ENCODE measurements at places on chromosomes 3 and 15.

DNA sequence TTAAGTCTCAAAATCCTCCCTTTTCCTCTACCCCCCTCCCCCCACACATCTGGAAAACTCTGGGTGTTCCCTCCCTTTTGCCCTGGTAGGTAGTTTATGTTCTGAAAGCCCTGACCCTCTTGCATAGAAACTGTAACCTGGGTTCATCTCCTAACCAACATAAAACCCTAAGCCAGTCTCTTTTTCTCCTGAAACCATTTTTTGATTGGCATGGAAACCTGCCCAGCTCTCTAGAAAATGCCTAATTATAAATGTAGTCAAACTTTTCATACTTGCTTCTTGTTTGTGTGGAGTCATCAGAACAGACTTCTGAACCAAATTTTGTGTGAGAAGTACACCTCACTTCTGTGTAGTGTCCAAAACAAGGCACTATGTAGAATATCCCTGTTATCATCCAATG is 1264.4 kb downstream of the SI start:
- DNase-seq, result no peak

- DNase-seq, result no peak
Observed at GRCh38 chr15:65533057-65533756, 2.9 kb downstream of the HACD3 start.

GRCh38 chr15:98647774-98648653 is at the start of gene IGF1R:
IGF1R (plus strand) TSS chr15:98648539; CDS start chr15:98649582, 1,043 bp downstream.
- peak; percentile 87 for DNase-seq

DNA sequence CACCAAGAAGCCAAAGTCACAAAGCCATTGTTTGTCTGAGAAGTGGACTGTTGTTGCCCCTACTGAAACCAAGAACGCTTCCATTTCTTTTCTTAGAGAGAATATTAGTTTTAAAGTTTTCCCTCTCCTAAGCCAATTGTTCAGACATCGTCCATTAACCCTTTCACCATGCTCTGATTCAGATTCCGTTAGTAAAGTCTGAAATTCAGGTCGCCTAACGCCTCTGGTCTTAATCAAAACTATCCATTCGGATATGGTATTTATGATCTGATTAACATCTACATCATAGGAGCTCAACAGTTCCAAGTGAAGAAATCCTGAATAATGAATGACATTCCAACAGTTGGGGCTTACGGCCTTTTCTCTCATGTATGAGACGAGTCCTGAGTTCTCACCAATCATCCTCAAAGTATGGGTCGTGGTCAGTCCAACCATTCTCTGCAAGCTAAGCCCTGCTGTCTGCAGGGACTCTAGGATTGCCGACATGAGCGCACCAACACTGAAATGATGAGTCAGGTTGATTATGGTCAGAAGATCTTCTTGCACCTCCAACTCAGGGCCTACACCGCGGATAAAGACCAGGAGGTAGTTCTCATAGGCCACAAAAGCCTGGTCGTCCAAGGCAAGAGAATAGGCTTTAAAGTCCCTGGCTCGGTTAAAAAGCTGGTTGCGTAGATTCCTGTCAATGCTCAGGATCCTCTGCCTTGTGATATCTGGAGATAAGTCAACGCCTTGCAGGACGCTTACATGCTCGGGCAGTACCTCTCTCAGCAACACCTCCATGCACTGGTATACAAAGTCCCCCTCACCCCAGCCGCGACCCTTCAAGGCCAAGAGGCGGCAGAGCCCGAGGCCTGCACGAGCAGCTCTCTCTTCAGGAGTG is 767 bp downstream of the EPM2AIP1 start:
- DNase-seq, result no peak

DNA sequence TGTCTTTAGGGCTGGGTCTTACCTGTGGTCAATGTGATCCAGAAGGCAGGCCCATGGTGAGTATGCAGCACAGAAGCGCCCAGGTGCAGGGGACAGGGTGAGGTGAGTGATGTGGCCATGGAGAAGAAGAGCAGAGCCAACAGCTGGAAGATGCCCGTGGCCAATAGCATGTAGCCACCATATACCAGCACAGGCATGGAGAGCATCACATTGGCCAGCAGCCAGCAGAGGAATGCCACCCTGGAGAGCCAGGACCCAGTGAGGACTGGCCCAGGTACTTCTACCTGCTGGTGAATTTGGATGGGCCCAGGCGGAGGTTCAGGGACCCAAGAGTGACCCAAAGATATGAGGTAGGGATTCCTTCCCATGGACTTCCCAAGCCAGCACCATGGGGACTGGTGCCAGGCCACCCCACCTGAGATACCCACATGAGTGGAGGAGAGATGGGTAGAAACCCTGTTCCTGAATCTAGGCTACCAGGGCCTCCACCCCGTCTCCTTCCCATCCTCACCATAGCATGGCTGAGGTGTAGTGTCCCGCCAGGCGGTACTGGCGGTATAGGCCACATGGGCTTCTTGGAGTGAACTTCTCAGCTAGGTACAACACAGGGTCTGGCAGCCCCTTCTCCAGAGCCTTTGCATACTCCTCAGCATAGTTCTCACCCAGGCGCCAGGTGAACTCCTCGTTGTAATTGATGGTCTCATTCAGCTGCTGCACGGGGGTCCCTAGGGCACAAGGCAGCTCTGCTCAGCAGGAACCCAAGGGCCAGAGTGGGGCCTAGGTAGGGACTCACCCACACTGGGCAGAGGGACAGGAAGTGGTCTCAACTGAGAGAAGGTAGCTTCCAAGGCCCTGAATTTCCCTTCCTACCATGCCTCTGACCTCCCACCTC is 6.2 kb downstream of the DUOXA2 start:
- no peak for DNase-seq

DNA sequence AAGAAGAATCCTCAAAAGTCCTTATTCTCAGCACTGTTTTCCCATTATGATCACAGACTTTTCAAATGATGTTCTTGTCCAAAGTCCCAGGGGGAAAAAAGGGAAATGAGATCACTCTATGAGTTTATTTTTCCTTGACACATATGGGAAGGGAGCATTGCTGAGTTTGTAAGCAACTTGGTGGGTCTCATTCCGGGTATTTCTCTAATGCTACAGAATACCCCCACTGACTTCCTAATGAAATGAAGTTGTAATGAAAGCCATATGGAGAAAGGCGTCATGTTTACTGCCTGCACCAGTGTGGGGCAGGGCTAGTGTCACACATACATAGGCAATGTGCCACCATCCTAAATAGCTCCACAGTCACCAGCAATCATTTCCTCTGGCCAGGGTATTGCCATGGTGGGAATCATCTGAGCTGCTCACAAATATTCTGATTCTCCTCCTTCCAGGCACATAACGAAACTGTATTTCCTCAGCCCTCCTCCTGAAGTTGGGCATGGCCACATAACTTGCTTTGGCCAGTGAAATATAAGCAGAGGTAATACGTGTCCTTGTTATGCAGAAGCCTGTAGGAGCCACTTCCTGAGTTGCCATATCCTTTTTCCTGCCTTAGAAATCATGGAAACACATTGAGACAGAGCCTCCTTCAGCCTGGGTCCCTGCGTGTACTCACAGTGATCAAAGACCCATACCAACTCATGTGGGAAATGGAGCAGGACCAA is 41.0 kb upstream of the C15orf61 start:
- no peak for DNase-seq

DNA sequence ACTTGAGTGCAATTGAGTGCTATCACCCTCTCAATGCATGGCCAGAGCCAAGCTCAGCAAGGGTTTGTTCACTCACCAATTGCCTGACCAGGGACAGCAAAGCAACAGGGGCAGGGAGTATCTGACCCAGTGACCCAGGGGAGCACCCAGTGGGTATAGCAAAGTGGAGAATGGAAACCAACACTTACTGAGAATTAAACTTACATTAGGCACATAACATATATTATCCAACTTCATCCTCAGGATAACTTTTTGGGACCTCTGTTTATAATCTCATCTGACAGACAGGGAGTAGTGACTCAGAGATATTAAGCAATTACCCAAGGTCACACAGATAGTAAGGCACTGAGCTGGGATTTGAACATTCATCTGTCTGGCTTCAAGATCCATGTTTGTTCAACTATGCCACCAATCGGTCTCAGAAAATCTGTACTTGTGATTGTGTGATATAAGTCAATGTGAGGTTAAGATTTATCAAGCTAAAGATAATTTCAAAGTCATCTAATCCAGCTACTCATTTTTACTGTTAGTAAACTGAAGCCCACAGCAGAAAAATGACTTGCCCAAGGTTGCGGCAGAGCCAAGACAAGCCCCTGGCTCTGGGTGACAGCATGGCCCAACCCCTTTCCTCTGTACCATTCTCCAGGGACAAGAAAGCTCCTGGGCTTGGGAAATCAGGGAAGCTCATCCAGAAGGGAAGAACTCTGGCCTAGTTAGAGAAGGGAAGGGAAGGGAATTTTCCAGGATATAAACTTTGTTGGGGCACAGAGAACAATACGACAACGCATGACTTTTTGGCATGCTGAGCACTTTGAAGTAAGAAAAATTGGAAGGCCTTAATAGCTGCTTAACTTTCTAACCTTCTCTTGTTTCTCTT is 138.0 kb upstream of the SMAD3 start:
- DNase-seq, result no peak

GRCh38 chr3:52829906-52830463 is 487 bp downstream of the ITIH4 start:
- no peak for DNase-seq

DNA sequence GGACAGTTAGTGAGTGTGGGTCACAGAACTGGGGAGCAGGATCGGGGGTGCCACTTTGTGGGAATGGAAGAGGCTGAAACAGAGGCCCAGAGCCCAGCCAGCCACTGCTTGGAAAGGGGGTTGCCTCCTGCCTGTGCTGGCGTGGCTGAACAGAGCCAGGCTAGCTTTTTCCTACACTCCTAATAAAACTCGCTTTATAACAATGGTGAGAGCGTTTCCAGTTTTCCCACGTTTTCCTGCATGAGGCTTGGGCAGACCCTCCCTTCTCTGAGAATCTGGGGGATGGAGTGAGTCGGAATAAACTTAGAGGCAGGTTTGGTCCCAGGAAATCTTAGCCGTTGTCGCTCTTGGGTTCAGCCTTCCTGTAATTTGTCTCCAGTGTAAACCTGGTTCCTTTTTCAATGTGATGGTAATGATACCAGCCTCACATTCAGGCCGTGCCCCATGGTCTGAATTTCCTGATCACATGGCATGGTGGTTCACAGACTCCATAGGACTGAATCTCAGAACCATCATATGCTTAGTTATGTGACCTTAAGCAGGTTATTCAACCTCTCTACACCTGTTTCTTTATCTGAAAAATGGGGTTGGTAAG is 6.5 kb upstream of the FGD5 start:
- no peak for DNase-seq

- DNase-seq, result no peak
Observed at GRCh38 chr3:117282566-117282965, 573.0 kb downstream of the TUSC7 start.

DNA sequence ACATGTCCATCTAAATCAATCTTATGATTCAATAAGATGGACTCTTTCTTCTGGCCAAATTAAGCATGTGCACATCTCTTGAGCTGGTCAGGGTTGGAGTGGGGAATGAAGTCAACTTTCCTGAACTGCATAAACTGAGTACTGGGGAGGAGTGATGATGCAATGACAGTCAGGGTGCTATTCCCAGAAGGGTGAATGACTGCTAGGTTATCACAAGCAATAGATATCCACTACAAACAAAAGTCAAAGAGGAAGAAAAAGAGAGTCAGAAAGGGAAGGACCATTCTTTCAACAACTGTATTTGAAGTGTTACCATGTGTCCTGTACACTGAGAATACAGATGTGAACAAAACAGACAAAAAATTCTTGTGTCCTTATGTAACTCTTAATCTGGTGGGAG is 70.0 kb downstream of the ALCAM start:
- DNase-seq, result no peak

- no peak for DNase-seq
Observed at GRCh38 chr3:107525644-107526305, 3.0 kb downstream of the BBX start.

DNA sequence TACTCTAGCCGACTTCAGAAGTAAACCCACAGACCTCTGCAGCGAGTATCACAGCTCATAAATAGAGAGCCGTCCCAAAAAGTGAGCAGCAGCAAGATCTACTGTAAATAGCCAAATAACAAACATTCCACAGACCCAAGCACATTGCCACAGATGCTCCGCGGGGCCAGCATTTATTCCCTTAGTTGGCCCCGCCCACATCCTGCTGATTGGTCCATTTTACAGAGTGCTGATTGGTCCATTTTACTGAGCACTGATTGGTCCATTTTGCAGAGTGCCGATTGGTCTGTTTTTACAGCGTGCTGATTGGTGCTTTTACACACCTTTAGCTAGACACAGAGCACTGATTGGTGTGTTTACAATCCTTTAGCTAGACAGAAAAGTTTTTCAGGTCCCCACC is 17.3 kb upstream of the GABRB3 start:
- no peak for DNase-seq

- DNase-seq, result no peak
Observed at GRCh38 chr15:26872206-26872605, 5.3 kb downstream of the GABRA5 start.

GRCh38 chr3:143977341-143978262 is 6.0 kb downstream of the DIPK2A start:
- DNase-seq, result no peak

- DNase-seq, result no peak
Observed at GRCh38 chr3:173111321-173111720, 29.7 kb downstream of the SPATA16 start.

- DNase-seq, result peak; percentile 27
Observed at GRCh38 chr15:29821416-29822099, 710 bp downstream of the TJP1 start.

GRCh38 chr3:142211034-142211433 is 14.4 kb downstream of the GK5 start:
- DNase-seq, result no peak

DNA sequence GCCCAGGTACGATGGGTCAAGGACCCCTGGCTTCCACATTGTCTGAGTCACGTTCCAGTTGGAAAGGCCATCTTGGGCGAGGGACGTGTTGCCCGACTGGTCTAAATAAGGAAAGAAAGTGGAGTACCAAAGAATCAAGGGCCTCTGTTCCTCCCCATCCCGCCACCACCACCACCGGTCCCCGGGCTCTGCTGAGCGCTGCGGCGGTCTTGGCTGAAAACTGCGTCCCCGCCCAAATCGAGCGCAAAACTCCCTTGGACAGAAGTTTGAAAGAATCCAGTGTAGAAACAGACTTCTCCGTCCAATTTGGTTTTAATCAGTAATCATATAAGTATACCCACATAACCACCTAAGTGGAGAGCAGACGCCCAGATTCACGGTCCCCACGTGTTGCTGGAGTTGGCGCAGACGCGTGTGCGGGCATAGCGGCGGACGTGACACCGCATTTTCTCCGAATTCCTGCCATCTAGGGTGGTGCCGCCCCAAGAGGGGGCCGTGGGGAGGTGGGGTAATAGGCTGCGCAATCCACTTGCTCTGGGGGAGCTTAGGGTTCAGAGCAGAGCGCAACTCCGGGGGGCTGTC is 243.8 kb upstream of the TOPAZ1 start:
- DNase-seq, result no peak

DNA sequence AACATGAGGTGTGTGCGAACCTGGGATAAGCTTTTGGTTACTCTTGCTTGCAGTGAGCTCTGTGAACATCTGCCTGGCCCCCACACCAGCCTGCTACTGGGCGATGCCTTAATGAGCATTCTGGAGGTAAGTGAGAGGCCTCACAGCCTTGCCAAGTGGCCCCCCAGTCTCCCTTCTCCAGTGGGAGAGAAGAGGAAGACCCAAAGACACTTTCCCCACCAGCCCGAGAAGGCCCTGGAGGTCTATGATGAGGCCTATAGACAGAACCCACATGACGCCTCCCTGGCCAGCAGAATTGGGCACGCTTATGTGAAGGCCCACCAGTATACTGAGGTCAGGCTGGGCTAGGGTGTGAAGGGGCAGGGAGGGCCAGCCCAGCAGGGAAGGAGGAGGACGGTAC is 22.5 kb downstream of the TTC21A start:
- no peak for DNase-seq

- DNase-seq, result no peak
Observed at GRCh38 chr3:151838574-151839312, 24.8 kb downstream of the AADAC start.

Measured in activated T-helper 2 cell treated with anti-CD3 and anti-CD28 coated beads, Interferon-gamma antibody, Interleukin-2, Interleukin-4, amounts not matched to agents 10 μg/mL and 5 μg/mL and 100 μg/mL, durations not matched to agents 14 hours and 24 hours and 36 hours (primary cell).